ENCODE measurements at places on chromosomes 2 and 18.

DNA sequence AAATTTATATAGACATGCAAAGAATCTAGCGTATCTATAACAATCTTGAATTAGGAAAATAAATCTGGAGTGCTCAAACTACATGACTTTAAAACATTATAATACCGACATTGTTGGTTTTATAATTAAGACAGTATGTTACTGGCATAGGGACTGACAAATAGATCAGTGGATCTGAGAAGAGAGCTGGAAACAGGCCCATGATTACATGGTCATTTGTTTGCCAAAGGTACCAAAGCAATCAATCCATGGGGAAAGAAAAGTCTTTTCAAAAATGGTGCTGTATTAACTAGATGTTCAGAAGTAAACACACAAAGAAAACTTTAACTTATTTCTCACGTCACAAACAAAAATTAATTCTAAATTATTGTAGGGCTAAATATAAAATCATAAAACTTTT is 124.2 kb downstream of the BCL2L11 start:
- no peak for DNase-seq

DNA sequence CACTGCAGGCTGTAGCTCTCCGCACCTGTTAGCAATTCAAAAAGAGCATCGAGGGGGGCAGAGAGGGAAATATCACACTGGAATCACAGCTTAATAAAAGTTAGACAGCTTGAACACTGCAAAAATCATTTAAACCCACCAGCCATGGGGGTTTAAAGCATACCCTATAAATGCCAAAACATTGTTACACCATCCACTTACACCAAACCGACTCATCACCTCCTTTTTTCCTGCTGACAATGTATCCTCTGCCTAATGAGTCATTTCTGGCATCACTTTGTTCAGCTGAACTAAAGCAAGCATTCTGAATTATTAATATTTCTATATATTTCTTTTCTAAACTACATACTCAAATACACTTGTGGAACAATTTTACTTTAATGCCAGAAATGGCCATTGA is 21.6 kb downstream of the MC4R start:
- no peak for DNase-seq

- DNase-seq, result no peak
Observed at GRCh38 chr2:68134554-68134953, 23.1 kb upstream of the PNO1 start.

- no peak for DNase-seq
Observed at GRCh38 chr2:231306791-231307393, 88.6 kb upstream of the B3GNT7 start.

DNA sequence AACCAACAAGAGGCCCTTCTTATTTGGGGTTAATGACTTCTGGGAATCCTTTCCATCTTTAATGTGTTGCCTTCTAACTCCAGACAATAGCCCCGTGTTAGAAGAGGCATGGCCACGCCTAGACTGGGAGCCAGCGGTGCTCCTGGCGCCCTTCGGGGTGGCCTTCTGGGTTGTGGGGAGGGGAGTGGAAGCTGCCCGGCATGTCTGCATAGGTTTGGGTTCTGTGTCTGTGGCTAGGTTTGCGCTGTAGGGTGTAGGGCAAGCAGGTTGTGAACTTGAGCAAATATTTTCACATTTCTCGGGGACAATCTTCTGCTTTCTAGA is 40.4 kb downstream of the CELF4 start:
- DNase-seq, result no peak

Data from LoVo (cell line).